ENCODE measurements at places on chromosomes 5 and 9.
A peak's percentile ranks its signal among the peaks of the same experiment; 100 is the strongest.

DNA sequence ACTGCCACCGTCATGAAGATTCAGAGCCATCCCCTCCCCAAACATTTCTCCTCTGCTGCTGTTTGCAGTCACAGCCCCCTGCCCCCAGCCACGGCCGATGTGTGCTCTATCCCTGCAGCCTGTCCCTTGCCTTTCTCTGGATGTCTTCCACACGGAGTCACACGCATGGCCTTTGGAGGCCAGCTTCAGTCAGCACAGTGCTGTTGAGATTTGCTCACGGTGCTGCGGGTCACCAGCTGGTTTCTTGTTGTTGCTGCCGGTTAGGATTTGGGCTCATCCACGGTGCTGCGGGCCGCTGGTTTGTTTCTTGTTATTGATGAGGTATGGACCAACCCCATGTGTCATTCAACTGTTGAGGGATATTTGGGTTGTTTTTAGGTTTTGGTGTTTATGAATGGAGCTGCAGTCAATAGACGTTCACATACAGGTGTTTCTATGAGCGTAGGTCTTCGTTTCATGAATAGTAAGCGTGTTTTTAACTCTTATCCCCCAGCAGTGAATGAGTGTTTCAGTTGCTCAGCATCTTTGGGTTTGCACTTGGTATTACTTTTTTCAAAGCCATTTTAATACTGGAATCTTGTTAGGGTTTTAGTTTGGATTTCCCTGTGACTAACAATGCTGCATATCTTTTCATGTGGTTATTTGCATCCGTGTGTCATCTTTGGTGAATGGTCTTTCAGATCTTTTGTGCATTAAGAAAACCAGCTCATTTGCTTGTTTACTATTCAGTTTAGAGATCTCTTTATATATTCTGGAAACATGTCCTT, 57.6 kb downstream of the AHRR start:
- no peak for DNase-seq

- DNase-seq, result no peak
Observed at GRCh38 chr5:88899096-88899737, 16.2 kb upstream of the MEF2C start.

DNA sequence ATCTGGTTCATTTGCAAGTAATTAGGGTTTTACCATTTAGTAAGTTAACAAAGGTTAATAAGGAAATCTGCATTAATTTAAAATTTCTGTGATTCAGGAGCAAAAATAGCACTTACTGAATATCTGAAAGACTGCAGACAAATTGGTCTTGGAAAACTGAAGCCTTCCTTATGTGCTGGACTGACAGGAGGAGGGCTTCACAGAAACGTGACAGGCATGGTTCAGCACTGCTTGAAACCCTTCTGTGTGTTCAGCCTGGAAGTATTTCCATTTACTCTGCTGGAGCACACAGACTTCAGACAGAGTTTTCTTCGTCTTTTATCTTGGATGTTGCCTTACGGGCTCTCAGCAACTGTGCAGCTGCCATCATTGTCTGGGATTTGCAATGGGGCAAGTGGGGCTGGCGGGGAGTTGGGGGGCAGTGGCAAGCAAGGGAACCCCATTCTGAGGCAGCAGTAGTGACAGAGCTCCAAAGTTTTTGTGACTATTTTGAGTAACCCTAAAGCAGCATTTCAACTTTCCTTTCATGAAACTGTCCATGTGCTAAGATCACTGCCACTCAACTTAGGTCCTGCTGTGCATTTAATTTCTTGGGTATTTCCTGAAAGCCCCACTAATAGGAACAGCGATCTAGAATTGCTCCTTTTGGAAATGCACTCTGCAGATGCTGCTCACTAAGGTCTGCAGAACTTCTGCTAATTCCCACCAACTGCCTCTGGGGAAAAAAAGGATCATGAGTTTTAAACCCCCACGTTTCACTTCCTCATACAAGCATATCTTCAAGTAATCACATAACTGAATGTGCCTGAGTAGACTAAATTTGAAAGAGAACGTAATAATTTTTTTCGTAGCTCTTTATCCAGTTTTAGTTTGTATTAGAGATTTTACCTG, 56.6 kb downstream of the KCNN2 start:
- DNase-seq, result no peak

DNA sequence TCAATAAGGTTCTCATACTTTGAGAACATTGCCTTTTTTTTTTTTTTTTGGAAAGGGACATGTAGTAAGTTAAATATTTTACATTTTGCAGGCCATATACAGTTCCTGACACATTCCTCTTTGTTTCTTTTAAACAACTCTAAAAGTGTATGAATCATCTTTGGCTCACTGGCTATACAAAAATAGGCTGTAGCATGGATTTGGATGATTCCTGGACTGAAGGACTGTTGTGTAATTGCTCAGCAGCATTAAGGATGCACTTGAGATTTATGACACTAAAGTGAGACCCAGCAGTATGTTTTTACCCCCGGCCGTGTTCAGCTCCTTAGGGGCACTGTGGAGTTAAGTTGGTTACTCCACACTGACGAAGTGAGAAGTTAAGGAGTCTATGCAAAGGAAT, 41.3 kb downstream of the VPS13A start:
- peak; percentile 32 for DNase-seq

GRCh38 chr5:20694121-20694520, 706.1 kb upstream of the CDH18 start:
- DNase-seq, result no peak

- no peak for DNase-seq
Observed at GRCh38 chr5:55650386-55650785, 61.7 kb downstream of the SLC38A9 start.
